ENCODE measurements at places on chromosomes 12 and 14. TPM values are rescaled to one million over a fixed set of nuclear protein-coding genes. Genes with fewer than 3 reads are reported as not detected.

DNA sequence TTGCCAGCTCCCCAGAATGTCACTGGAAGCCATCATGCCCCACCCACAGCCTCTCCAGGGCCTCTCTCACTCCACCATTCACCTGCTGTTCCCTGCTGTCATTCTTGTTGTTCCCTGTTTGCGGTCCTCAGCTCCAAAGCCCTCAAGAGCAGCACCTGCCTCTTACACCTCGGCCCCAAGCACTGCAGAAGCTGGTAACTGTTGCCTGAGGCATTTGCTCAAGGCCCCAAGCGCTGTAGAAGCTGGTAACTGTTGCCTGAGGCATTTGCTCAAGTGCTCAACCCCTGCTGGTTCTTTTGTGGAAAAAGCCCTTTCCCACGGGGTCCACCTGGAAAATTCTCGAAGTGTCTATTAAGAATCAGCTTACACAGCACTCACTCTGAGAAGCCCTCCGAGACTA lies 78.0 kb downstream of the ARL6IP4 start:
- no peak for DNase-seq

GRCh38 chr14:102799684-102800562 lies 22.7 kb downstream of the TRAF3 start:
- peak; percentile 90 for DNase-seq

Gene RIMBP2
- polyA plus RNA-seq, result not detected

DNA sequence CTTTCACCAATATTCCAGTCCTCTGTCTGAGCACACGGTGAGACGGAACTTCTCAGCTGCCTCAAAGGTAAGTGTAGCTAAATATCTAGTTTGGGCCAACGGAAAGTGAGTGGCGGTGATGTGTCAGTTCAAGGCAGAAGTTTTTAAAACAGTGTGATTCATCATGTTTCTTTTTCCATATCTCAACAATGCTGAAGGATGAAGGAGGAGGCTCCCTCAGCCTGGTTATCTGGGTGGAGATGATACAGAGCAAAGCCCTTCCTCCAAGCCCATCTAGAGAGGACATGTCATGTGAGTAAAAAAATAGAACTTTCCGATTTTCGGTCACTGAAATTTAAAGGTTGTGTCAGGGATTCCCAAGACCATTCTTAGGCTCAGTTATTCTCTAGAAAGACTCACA lies 13.1 kb upstream of the ANP32D start:
- no peak for DNase-seq

Gene NRDE2
- polyA plus RNA-seq, result 4.5 TPM

Gene CRACR2A
- 0.55 TPM for polyA plus RNA-seq

Gene NANOG
- not detected for polyA plus RNA-seq

- peak; percentile 98 for DNase-seq
Observed at GRCh38 chr12:18690653-18691052, 47.2 kb downstream of the PLCZ1 start.

Gene CLEC4C
- polyA plus RNA-seq, result not detected

- DNase-seq, result peak; percentile 66
Observed at GRCh38 chr12:106139422-106140171, 843 bp upstream of the NUAK1 start.

GRCh38 chr12:98951406-98951805 lies 306.3 kb downstream of the APAF1 start:
- no peak for DNase-seq

DNA sequence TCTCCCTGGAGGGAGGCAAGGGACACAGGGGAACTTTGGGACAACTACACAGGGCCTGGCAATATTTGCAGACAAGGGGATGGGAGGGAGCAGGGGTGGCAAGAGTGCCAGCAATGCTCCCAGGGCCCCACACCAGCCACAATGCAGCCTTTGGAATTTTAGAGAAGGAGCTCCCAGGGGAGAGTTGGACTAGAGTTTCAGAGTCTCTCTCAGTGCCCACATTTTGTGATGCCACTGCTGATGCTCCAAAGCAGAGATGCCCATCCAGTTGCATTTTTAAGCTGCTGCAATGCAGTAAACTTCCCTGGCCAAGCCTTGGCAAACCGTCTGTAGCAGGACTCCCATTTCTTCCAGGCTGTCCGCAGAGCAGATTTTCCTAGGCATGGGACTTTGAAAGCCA lies 98.9 kb downstream of the ZFP36L1 start:
- DNase-seq, result no peak

- peak; percentile 44 for DNase-seq
Observed at GRCh38 chr14:29217813-29218450, 451.3 kb downstream of the FOXG1 start.

Gene TSPAN19
- not detected for polyA plus RNA-seq

- no peak for DNase-seq
Observed at GRCh38 chr12:49283541-49284429, 11.2 kb upstream of the PRPH start.

DNA sequence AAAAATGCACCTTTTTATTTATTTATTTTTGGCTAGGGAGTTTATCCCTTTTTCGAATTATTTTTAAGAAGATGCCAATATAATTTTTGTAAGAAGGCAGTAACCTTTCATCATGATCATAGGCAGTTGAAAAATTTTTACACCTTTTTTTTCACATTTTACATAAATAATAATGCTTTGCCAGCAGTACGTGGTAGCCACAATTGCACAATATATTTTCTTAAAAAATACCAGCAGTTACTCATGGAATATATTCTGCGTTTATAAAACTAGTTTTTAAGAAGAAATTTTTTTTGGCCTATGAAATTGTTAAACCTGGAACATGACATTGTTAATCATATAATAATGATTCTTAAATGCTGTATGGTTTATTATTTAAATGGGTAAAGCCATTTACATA lies 14.9 kb upstream of the SNAPC1 start:
- DNase-seq, result no peak

- DNase-seq, result no peak
Observed at GRCh38 chr14:102419716-102420115, 57.0 kb downstream of the TECPR2 start.

Gene C14orf132
- 10.8 TPM for polyA plus RNA-seq

Gene KCNA5
- not detected for polyA plus RNA-seq

Gene CD69
- polyA plus RNA-seq, result not detected

GRCh38 chr14:28652782-28653181 lies 113.8 kb upstream of the FOXG1 start:
- peak; percentile 20 for DNase-seq

DNA sequence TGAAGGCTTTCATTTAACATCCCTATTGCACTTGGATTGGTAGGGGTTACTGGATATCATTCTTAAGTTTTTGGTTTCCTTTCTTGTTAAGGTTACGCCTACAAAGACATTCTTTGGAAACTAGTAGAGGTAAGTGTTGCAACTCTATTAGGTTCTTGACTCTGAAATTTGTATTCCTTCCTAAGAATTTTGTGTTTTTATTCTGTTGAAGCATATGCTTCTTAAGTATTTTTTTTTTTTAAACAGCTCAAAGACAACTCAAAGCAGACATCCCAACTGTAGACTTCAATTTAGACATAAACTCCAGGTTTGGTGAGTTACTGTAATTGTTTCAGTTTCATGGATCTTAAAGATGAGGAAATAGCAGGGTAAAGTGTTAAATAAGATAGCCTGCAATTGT lies 1.1 kb upstream of the RBMS2 start:
- peak; percentile 4 for DNase-seq
